ENCODE measurements at places on chromosomes 7 and 10. TPM values are rescaled to one million over a fixed set of nuclear protein-coding genes. Genes with fewer than 3 reads are reported as not detected.

- no peak for DNase-seq
These were observed 1.3 kb downstream of the SP8 start for GRCh38 chr7:20785157-20786048.

DNA sequence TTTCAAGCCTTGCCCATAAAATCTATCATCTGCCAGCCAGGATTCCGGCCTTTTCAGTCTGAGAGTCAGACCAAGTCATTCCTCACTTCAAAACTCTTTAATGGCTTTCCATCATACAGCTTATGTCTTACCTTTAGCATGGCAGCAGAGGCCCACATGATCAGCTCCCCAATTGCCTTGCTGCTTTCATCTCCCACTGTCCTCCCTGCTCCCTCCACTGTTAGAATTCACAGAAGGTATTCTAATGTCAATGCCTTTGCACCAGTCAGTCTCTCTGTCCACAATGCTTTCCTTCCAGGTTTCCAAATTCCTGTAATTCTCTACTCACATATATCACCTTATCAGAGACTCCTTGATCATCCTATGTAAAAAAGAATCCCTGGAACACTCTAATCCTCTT lies 37.2 kb downstream of the SEMA3E start:
- no peak for DNase-seq

GRCh38 chr10:132612571-132613504 lies 75.3 kb downstream of the INPP5A start:
- DNase-seq, result peak; percentile 40

DNA sequence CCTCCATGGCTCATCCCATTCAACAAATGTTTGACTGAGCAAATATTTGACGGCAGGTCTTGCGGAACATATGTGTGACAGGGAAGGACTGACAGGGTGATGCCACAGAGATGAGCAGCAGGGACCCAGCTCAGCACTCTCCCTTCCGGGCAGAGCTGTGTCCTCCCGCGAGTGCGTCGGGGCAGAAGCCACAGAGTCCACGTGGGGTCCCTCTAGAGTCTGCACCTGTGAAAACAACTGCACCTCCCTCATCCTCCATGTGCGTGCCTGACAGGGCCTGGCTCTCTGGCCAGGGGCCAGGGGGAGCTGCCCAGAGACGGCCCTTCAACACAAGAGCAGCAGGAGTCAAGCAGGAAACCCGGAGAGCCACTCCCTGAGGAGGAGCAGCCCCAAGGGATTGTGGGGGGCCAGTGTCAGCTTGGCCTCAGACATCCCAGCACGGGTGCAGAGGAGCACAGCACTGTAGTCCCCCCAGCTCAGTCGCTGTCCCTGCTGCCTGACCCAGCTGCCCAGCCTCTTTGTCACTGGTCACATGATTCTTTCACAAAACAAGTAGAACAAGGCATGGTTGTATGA lies 83.6 kb upstream of the TMEM72 start:
- DNase-seq, result no peak

DNA sequence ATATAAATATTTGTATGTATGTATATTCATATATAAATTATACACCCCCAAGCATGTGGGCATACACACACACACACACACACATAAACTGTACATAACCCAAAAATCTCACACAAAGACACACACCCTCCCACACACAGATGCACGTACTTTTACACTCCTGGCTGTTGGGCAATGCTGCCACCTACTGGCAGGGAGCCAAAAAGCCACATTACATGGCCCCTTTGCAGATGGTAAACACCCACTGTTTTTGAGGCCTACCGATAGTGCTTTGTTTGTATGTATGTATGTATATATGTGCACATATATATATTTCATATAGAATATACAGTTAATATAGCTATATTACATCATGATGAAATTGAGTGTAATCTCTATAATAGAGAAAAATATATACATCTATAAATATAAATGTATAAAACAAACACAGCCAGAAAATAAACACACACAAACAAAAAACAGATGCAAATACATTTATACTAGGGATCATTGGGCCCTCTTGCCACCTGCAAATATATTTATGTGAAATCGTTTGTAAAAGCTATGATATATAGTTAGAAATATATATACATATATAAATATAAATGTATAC lies 120.1 kb upstream of the ACBD5 start:
- peak; percentile 74 for DNase-seq

GRCh38 chr10:99393036-99393435 lies 37.4 kb downstream of the GOT1 start:
- no peak for DNase-seq

GRCh38 chr10:18097524-18097923 lies 42.7 kb upstream of the CACNB2 start:
- DNase-seq, result no peak

GRCh38 chr7:55366461-55367070 lies 1.4 kb downstream of the LANCL2 start:
- DNase-seq, result no peak

Gene RSBN1L
- 4.7 TPM for polyA plus RNA-seq

Gene OR2A42
- polyA plus RNA-seq, result not detected

Data from heart left ventricle (tissue), 16 donors.